Breast epithelium (tissue), 4 donors: ENCODE measurements at places on chromosomes 7 and 10. TPM values are rescaled to one million over a fixed set of nuclear protein-coding genes. Genes with fewer than 3 reads are reported as not detected.

Gene NME8
- not detected for total RNA-seq

- no peaks in the 10 kb centered on the region for H3K4me1 ChIP-seq
- no peak overlapping the region for H3K27ac ChIP-seq
Measured at GRCh38 chr10:97582169-97582568, 2.0 kb upstream of the HOGA1 start.

GRCh38 chr7:151210087-151210854 is at the start of gene H2BK1:
H2BK1 (minus strand) TSS chr7:151210488; CDS start chr7:151210318, 170 bp downstream.
- no peak for DNase-seq
- H3K27ac ChIP-seq, result no peak within 1 kb of the TSS
- H3K27me3 ChIP-seq, result no peaks in the 10 kb centered on the region

DNA sequence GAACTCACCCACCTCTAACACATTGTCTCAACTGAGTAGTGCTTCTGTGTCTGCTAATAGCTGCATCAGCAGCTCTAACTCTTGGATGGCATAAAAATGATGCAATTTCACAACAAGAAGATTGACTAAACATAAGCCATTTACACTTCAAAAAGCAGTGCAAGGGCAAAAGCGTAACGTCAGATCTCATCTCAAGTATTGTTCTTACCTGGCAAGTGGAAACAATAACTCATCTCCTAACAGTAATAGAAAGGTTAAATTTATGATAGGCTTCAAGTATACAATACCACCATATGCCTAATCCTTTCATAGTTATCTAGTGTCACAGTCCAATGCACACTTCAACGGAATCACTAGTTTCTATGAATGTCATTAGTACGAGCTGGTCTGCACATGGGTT is 14.8 kb downstream of the TPK1 start:
- H3K4me1 ChIP-seq, result no peaks in the 10 kb centered on the region
- no peak overlapping the region for H3K27ac ChIP-seq
- no peak for DNase-seq
- H3K4me3 ChIP-seq, result no peak overlapping the region
